CD8-positive, alpha-beta T cell (primary cell): ENCODE measurements at places on chromosomes 13 and 19. TPM values are rescaled to one million over a fixed set of nuclear protein-coding genes. Genes with fewer than 3 reads are reported as not detected.

The C19orf33 gene
- not detected for total RNA-seq

The CYP4F2 gene
- total RNA-seq, result not detected

The IRF3 gene
- 92.0 TPM for total RNA-seq

The QPCTL gene
- total RNA-seq, result 7.5 TPM

The GIPR gene
- 10.7 TPM for total RNA-seq

The GRK1 gene
- total RNA-seq, result not detected

The MISP gene
- not detected for total RNA-seq

The BCL3 gene
- 107 TPM for total RNA-seq

The SCEL gene
- total RNA-seq, result not detected

The NAPSA gene
- 1.00 TPM for total RNA-seq

The CDX2 gene
- total RNA-seq, result not detected

The LYPD3 gene
- 70.0 TPM for total RNA-seq

The ZNF135 gene
- total RNA-seq, result 1.2 TPM

The KIR2DL4 gene
- not detected for total RNA-seq

The ZNF99 gene
- not detected for total RNA-seq

The ITGBL1 gene
- total RNA-seq, result not detected

The CYP2A6 gene
- not detected for total RNA-seq

The FAM216B gene
- not detected for total RNA-seq

The PSG3 gene
- not detected for total RNA-seq

The CCNA1 gene
- total RNA-seq, result not detected

The ATP8A2 gene
- total RNA-seq, result 0.41 TPM

The FGF22 gene
- total RNA-seq, result 0.65 TPM

The ZNF468 gene
- total RNA-seq, result 19.8 TPM

The ZNF253 gene
- total RNA-seq, result 2.6 TPM

The RNF113B gene
- not detected for total RNA-seq

The RAB3A gene
- 19.4 TPM for total RNA-seq

The CELF5 gene
- not detected for total RNA-seq

The HSD17B14 gene
- total RNA-seq, result 1.1 TPM

The COL4A2 gene
- total RNA-seq, result not detected

The SPIB gene
- 1.2 TPM for total RNA-seq

The NAPA gene
- total RNA-seq, result 172 TPM

The SOX21 gene
- total RNA-seq, result not detected
